ENCODE measurements at places on chromosomes 13 and 19.

DNA sequence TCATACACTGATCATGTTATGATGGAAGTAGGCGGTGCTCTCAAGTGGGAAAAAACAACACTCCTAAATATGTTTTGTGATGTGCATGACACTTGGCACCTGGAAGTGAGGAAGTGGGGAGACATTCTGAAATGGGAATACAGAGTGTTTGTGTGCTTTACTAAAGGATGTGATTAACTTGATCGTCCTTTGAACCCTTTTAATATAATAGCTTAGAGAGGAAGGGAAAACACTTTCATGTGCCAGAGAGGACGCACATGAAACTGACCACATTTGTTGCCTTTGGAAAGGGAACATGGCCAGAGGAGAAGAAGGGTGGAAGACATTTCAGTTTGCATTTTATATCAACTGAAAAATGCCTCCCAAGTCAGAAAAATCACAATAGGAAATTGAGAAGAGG is 31.4 kb downstream of the SMAD9 start:
- no peak for DNase-seq

- DNase-seq, result peak; percentile 80
These were observed at the start of gene TTC9B for GRCh38 chr19:40217934-40218890. Gene TTC9B (minus strand): TSS chr19:40218384. CDS start chr19:40218381, 3 bp downstream.

- DNase-seq, result no peak
These were observed 1047.9 kb upstream of the SLC10A2 start for GRCh38 chr13:104114101-104114500.

- DNase-seq, result no peak
These were observed 8.7 kb upstream of the KLF2 start for GRCh38 chr19:16315825-16316505.

- DNase-seq, result no peak
These were observed 29.1 kb upstream of the TSC22D1 start for GRCh38 chr13:44605275-44605674.

GRCh38 chr19:55471266-55471665 is 5.2 kb upstream of the ZNF628 start:
- no peak for DNase-seq

DNA sequence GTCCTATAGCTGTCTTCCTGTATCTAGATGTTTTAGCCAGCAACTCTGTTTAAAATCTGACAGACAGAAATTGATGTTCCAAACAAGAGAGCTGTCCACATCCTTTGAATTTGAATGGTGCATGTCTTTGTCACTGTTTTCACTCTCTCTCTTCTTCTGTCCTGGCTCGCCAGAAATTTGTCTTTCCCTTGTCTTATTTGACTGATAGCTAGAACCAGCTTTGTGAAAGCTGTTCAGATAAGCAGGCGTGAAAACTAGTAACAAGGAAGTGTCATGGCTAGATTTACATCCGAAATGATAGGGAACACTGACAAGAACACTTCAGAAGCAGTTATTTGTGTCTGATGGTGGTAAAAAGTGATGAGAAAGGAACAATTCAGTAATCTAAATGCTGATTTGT is 354.9 kb upstream of the SLITRK1 start:
- no peak for DNase-seq

GRCh38 chr13:110648146-110648819 is 32.9 kb downstream of the NAXD start:
- no peak for DNase-seq

GRCh38 chr13:31240921-31241320 is 41.1 kb downstream of the B3GLCT start:
- no peak for DNase-seq

GRCh38 chr13:89066868-89067466 is 1395.8 kb downstream of the SLITRK5 start:
- DNase-seq, result no peak

- no peak for DNase-seq
These were observed 1308.4 kb downstream of the SLITRK5 start for GRCh38 chr13:88979465-88980175.

DNA sequence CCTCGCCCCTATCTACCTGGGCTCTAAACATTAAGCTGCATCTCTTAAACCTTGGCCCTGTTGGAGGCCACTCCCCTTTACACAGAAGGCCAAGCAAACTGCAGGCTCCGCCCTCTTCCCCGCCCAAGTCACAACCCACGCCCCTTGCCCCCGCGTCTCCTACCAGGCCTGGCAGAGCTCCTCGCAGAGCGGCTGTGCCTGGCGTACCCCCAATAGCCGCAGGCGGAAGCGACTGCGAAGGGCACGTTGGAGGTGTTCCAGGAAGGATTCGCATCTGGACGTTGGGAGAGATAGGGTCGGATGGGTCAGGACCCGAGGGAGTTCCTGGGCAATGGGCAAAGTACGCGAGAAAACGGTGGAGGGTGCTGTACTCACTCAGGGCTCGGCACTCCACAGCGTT is 5.9 kb downstream of the RTBDN start:
- DNase-seq, result peak; percentile 46

DNA sequence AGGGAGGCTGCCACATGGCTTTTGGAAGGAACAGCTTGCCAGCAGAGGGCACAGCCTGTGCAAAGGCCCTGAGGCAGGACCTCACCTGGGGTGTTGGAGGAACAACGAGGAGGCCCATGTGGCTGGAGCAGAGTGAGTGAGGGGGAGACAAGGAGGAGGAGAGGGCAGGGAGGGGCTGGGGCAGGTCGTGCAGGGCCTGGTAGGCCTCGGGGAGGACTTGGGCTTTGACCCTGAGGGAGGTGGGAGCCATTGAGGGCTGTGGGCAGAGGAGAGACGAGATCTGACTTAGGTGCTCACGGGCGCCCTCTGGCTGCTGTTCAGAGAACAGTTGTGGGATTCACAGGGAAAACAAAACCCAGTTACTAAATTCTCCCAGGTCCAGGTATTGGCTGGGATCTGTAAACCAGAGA is 25.2 kb downstream of the ZNRF4 start:
- DNase-seq, result peak; percentile 44

DNA sequence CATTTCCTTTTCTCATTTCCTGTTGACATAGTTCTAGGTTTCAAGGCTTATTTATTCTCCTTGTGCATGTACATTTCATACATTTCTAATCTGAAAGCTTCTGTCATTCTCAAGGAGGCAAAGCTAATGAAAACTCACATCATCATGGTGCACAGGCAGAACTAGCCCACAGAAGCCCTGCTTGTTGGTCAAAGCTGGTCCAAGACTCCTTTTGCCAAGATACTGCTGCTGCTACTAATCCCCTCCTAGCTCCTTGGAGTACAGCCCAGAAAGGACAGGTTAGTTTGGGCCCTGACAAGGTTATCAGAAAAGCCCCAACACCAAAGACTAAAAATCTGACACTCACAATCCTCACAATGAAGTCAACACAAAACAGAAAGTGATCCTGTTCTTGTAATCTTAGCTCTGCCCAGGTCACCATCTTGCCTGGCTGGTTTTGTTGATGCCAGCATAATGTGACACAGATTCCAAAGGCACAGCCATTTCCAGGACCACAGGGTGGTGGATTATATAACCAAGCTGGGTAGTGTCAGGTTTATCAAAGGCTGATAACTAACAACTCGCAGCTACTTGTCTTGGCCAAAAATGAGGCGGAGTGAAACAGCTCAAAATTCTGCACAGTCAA is 417.4 kb downstream of the NDFIP2 start:
- DNase-seq, result no peak

DNA sequence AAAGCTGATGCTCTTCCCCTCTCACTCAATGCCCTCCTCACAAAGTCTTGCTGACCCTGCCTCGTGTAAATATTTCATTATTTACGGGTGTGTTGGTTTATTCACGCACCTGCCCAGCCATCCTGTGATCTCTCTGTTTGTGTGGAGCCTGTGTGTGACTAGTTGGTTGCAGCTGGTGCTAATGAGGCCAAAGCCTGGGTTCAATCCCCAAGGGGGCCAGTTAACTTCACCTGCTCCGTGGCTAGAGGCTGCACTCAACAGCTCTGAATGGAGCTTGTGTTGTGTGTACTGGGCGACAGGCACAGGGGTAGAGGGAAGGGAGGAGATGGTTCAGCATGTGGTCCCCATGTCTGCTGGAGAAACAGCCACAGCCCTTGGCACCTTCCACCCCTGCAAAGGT is 109.5 kb downstream of the DNAJC15 start:
- no peak for DNase-seq

- no peak for DNase-seq
These were observed 245.0 kb upstream of the SERP2 start for GRCh38 chr13:44128552-44129001.

- DNase-seq, result no peak
These were observed 47.9 kb downstream of the ZNF99 start for GRCh38 chr19:22735911-22736645.

DNA sequence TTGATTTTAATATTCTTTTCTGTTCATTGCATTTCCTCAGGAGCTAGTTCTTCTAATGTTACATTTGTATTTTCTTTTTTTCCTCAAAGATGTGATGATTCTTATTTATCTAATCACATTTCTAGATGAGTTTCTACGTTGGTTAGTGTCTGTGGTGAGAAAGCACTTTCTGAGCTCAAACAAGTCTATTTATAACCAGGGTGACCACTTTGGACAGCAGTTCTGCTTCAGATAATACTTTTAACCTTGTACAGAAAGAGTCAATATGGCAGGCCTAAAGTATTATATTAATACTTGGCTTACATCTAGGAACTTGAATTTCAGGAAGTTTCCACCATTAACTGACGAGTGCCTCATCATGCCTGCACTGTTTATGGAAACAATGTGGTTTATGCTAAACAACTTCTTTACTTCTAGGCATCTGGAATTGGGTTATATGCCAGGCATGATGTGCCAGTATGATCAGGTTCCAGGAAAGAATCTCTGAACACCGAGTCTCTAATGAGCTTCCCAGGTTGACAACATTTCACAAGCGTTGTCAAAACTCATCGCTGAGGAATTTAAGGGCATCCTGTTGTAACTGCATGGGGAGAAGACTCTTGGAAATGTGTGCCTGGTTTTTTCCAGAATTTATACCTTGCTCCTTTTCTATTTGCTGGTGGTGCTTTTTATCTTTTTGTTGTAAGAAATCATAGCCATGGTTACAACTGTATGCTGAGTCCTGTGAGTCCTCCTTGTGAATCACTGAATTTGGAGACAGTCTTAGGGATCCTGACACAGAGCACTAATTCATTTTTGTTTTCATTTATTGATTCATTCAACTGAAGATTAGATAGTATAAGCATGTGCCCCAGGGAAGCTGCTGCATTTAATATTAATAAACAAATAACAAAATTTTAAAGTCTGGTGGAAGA is 344.4 kb upstream of the PCDH9 start:
- DNase-seq, result no peak

DNA sequence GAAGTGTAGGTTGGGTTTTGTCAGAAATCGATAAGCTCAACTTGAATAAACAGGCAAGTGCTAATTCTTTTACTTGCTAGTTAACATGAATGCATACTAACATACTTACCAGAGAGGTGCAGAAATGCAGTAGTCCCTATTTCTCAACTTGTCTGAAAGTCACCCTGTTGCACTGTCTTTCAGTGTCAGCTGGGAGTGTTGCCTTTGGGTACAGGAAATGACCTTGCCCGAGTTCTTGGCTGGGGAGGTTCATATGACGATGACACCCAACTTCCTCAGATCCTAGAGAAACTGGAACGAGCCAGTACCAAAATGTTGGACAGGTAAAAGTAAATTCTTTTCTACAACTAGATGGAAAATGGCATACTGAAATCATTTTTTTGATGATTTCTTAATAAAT is 103.5 kb upstream of the AKAP11 start:
- DNase-seq, result no peak

- DNase-seq, result no peak
These were observed 3.7 kb downstream of the KIRREL2 start for GRCh38 chr19:35860436-35860817.

DNA sequence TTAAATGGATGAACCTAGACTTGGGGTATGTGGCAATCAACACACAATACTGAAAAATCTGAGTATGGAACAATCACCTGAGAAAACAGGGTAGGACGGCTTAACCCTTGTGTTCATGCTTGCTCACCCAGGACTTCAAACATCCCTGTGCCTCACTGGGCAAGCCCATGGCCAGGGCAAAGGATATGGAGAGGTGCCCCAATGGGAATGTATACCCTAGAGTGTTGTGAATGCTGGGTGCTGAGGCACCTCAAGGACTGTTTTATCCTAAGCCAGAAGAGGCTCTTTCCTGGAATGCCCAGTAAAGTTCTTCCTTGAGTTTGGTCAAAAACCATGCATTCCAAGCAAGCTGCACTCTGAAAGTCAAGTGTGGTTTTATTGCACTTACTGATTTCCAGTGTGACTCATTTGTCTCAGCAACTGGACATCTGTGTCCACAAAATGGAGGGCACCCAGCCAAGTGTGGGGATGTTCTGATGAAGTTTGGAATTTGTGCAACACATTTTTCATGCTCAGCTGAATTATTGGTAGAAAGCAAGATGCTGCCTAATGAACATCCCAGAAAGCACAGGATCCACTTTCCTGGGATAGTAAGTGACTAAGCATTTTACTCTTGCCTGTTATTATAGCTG is 531.3 kb downstream of the RFC3 start:
- no peak for DNase-seq

DNA sequence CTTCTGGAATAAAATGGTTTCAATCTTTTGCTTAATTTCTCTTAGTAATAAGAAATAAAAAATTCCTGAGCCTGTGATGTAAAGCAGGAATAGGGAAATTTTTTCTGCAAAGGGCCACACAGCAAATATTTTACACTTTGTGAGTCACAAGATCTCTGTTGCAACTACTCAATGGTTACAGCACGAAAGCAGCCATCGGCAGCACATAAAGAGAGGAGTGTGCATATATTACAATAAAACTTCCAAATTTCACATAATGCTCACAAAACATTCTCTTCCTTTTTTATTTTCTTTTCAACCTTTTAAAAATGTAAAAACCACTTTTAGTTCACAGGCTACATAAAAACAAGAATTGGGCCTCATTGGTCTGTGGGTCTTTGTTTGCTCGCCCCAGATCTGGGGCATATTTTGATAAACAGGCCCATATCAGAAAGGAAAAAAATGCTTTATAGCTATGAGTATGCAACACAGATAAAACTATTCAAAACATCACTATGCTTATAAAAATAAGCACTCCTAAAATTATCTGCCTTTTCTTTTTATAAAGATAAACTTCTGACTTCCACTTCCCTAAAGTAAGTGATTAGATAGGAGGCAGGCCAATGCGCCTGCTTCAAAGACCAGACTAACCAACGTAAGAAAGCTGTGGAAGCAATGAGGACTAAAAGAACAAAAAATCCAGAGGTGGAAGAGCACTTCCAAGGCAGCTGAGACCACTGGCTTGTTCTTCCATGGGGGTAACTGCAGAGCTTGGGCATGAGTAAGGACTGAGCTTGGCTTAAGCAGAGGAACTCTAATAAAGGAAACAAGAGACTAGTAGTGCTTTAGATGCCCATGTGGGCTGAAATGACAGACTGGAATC is 26.5 kb downstream of the MYCBP2 start:
- DNase-seq, result no peak

GRCh38 chr13:71249011-71249410 is 618.0 kb downstream of the DACH1 start:
- no peak for DNase-seq

GRCh38 chr13:40221131-40221459 is 445.3 kb downstream of the FOXO1 start:
- no peak for DNase-seq
